Right hindlimb (tissue), 1 donor: ENCODE measurements at places on chromosomes 5 and 9.

DNA sequence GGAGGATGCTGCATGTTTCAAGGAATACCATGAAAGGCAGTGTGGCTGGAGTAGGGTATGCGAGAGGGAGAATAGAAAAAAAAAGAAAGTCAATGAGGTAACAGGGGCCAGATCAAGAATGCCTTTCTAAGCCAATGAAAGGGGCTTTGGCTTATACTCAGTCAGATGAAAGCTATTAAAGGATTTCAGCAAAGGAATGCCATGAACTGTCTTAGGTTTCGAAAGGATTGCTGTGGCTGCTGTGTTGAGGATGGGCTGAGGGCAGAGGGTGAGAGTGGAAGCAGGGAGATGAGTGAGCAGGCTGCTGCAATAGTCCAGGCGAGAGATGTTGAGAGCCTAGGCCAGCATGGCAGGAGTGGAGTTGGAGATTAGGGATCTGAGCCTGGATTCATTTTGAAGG lies 135.4 kb upstream of the CKMT2 start:
- no peak for DNase-seq

DNA sequence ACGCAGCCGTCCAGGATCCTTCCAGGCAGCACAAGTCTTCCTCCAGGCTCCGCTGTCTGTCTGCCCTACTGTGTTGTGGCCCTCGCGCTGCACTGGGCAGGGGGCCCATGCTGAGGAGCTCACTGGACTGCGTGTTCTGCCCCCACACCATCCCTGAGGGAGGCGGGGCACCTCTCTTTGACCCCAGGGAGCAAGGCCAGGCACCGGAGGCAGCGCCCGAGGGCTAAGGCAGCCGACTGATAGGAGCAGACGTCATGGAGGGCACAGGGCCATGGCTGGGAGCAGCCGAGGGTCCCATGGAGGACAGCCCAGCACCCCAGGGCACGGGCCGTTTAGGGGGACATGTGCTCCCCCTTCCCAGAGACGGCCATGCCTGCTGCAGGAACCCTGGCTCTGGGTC lies 46.7 kb downstream of the KCNT1 start:
- no peak for DNase-seq

- DNase-seq = peak; percentile 52
Observed at GRCh38 chr9:133375116-133375723, 640 bp downstream of the SURF4 start.

- peak; percentile 31 for DNase-seq
Observed at GRCh38 chr9:125932012-125932411, 184.8 kb downstream of the PBX3 start.

DNA sequence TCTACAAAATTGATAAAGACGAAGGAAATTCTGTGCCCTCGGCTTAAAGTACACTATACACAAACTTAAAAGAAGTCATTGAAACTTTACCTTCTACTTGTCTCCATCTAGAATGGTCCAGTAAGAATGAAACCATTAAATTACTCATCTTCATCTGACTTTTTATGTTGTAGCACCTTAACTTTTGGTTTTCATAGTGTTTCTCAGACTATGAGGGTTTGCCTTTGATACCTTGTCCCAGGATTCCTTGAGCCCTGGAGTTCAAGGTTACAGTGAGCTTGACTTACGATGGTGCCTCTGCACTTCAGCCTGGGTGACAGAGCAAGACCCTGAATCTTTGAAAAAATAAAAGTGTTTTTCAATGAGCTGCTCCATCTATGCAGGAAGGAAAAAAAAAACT lies 132.2 kb downstream of the CDC42SE2 start:
- no peak for DNase-seq
